ENCODE measurements at places on chromosomes 6 and 20. TPM values are rescaled to one million over a fixed set of nuclear protein-coding genes. Genes with fewer than 3 reads are reported as not detected.

GRCh38 chr6:158611039-158611438 is 33.5 kb downstream of the DYNLT1 start:
- DNase-seq, result no peak

DDX39B gene
- 249 TPM for total RNA-seq

RWDD2A gene
- total RNA-seq, result 5.1 TPM

GABRR1 gene
- total RNA-seq, result not detected

DNA sequence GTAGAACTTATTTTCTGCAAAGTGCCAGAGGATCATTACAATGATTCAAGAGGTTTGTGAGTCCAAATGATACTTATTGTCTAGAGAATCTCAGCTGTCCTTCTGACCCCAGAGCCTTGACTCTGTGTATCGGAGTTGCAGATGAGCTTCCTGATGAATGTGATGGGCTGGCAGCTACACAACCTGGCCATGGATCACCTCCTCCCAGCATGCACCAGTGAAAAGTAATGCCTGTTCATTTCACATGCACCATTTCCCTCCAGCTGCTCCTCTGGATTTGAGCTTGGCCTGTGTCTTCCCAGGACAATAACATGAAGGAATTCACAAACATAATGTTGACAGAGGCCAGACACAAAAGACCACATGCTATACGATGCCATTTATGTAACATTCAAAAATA is 30.0 kb downstream of the SNHG17 start:
- no peak for DNase-seq

OPRL1 gene
- 4.5 TPM for total RNA-seq

DNA sequence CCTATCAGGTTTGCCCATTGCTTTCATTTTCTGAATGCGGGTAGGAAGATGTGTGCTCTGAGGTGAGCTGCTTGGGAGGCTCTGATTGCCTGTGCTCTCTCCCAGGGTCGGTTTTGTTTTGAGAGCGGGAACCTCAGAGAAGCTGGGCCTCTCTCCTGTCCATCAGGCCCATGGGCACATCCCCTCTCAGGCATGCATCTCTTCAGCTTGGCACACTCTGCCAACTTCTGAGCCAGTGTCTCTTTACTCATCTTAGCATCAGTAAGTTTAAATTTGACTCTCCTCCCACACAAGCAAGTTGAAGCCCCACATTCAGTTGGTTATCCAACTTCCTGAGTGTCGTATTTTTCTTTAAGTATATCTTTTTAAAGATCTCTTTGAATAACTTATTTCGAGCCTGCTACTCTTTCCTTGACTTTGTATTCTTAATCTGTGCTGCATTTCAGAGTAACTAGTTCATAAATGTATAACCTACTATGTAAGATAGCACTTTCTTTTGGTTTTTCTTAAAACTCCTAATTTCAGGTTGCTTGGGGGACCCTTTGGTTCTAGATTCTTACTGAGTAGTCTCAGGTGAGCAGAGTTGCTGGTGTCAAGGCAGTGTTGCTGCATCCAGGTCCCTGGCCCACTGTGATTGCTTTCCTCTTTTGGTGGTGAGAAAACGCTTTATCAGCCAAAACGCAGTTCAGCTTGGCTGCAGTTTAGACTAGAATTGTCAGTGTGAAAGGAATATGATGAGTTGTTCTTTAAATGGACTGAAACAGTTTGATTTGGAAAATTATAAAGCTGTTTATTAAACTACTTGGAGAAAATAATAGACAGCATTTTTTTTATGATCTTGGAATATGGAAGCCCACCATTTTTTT is 54.8 kb downstream of the SNX9 start:
- no peak for DNase-seq

GRCh38 chr6:52534966-52535390 is 41.9 kb downstream of the TRAM2 start:
- no peak for DNase-seq

All from glomerular endothelial cell (primary cell).